Renal cortical epithelial cell (primary cell): ENCODE measurements at places on chromosomes 7 and 10.

GRCh38 chr7:47008461-47008860 is 573.5 kb downstream of the TNS3 start:
- no peak for DNase-seq

DNA sequence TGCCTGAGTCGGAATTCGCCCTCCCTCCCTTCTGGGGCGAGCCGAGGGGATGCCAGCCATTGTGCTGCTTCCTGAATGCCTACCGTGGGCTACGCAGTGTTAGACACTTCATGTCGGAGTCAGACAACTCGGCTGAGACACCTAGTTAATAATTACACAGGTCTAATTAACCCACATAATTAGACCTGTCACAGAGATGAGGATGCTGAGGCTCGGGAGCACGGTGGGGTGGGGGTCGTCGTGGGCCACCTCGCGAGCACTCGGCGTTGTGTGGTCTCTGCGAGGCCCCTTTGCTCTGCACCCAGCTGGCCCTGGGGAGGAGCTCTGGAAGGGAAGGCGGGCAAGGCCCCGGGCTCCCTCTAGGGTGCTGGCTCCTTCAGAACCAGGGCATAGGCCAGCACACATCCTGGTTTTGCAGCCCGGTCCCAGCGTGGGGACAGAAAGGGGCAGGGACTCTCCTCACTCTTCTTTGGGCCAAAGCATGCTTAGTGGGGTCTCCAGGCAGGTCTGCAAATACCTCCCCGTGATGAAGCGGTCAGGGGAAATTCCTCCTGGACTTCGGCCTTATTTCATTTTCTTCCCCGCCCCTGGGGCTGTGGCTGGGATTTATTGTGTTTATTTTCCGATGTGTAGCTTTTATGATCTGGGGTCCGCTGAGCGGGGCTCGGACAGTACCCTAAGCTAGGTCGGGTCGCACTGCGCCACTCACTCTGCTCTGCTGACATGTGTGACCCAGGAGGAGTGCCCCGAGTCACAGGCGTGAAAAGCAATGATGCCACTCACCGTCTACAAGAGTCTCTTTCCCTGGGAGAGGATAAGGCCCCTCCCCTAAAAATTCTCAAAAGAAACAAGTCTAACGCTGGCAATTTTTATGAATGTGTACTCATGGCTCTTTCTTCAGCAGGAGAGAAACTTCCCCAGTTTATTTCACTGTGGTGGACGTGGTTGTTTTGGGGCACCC is 4.9 kb upstream of the FOXL3 start:
- DNase-seq: no peak

- DNase-seq: no peak
Observed at GRCh38 chr7:92615861-92616260, 25.7 kb upstream of the FAM133B start.

DNA sequence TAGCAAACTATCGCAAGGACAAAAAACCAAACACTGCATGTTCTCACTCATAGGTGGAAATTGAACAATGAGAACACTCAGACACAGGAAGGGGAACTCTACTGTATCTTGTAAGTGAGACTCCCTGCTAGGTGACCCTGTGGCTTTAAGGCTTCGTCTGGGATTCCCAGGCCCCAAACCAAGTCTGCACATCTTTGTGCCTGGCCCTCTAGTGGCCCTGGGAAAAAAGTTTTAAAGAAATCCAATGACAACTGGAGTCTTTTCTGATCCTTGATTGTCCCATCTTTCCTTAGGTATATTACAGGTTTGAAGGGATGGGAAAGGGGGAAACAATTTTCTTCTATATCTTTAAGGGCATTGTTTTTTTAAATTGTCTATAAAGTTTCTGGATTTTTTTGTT is 10.6 kb upstream of the LIPM start:
- peak; percentile 13 for DNase-seq

DNA sequence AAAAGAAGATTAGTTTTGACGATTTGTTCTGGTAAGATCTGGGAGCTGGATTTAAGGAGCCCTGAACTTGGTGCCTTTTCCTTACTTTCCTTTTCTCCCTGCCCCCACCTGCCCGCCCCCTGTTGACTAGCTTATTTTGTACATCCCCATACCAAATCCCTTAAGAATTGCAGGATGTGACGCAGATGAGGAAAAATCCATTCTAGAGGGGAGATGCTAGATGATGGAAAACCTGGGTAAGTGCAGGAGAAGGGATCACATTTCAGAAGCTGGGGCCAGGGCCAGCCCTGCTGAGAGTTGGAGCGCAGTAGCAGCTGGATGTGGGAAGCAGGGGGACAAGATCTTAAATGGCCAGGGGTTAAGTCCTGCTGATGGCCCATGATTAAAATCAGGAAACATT is 93.9 kb downstream of the CCDC3 start:
- DNase-seq: no peak

- DNase-seq: peak; percentile 69
Observed at GRCh38 chr7:117706210-117706609, 167.0 kb downstream of the CTTNBP2 start.

GRCh38 chr7:23863209-23863787 is 153.3 kb downstream of the STK31 start:
- DNase-seq: peak; percentile 41

DNA sequence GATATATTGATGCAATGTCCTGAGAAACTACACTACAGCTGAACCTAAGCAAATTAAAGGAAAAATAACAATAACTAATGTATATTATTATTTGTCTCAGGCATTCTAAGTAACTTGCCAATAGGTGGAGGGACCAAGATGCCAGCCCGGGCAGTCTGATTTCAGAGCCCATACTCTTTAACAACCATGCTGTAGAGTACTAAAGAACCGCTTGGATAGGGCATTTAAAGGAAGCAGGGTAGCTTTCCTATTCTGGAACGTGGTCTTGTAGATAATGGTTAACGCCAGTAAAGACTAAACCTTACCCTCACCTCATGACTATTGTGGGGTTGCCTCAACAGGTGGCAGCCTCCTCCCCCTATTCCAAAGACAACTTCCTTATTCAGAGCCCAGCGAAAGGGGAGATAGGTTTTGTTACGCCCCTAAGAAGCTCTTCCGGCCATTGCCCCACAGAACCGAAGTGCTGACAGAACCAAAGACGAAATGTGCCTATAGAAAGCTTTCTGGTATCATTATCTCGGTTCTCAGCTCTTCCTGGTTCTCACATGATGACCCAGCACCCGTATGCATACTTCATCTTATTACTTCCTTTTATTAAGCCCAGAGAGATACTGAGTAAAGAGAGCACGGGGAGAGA is 707 bp upstream of the C1GALT1 start:
- DNase-seq: peak; percentile 68

- DNase-seq: no peak
Observed at GRCh38 chr10:113319479-113319878, 233.4 kb upstream of the HABP2 start.

DNA sequence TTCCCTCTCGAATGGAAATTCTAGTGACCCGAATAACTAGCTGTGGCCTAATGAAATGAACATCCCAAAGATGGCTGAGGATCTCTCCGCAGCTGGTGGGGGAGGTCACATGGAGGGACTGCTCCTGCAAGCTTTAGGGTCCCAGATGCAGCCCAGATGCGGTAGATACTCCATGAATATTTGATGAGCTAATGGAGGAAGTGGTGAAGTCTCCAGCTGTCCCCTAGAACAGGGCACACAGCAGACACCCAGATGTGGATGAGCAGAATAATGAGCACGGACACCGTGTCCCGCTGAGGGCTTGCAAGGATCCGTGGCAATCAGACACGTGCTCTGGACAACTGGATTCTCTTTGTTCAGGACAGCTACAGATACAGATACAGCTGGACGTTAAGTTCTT is 59.2 kb downstream of the DENND2A start:
- DNase-seq: no peak

DNA sequence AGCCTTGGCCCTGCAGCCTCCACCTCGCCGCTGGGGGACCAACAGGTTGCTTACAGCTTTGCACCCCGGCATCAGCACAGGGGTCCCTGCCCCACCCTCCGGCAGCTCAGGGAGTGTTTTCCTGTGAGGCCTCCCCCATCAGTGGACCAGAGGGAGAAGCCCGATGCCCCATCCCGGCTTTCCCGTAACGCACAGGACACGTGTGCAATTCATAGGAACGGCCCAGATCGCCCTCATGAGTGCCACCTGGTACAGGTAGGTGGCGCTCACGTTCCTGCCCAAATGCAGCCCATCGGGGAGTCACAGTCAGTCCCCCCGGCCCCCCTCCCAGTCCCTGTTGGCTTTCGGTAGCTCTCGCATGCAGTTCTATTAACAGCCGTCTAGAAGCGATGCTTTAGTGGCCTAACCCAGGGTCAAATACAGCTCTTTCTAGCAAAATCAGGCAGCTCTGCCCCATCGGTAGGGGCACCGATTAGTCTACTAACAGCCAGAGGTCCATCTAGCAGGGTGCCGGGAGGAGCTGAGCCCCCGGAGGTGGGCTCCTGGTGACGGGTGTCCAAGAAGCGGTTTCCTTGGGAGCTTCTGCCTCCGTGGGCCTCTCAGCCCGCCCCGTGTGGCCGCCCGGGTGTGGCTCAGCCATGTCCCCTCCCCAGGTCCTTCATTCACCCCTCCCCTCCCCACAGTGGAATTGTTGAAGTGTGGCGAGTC is 48.4 kb upstream of the GTF2IRD1 start:
- DNase-seq: no peak

GRCh38 chr7:3836855-3837254 is 535.8 kb downstream of the SDK1 start:
- no peak for DNase-seq
